ENCODE measurements at places on chromosomes 5 and 9. TPM values are rescaled to one million over a fixed set of nuclear protein-coding genes. Genes with fewer than 3 reads are reported as not detected.

Gene CD74
- polyA plus RNA-seq: not detected

Gene NELFB
- polyA plus RNA-seq: 45.3 TPM

Gene GARIN3
- not detected for polyA plus RNA-seq

Gene ENTREP1
- polyA plus RNA-seq: 0.10 TPM

Gene ZDHHC12
- 66.2 TPM for polyA plus RNA-seq

Gene FST
- 2.0 TPM for polyA plus RNA-seq

DNA sequence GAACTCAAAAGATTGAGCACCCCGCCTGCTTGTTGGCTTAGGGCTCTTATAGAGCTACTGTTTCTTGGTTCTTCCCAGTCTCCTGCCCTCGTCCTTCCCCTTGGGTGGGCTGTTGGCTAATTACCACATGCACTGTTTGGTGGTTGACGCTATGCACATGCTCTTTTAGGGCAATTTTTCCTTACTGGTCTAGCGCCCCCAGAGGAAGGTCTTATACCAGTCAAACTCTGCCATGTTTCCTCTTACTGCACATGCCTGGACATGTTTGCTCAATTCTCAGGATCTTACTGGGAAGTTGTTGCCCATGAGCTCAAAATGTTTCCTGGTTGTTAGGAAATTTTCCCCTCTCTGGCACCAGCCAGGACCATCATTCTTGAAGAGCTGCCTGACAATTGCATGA, 101.9 kb downstream of the SLC28A3 start:
- DNase-seq: peak; percentile 63

DNA sequence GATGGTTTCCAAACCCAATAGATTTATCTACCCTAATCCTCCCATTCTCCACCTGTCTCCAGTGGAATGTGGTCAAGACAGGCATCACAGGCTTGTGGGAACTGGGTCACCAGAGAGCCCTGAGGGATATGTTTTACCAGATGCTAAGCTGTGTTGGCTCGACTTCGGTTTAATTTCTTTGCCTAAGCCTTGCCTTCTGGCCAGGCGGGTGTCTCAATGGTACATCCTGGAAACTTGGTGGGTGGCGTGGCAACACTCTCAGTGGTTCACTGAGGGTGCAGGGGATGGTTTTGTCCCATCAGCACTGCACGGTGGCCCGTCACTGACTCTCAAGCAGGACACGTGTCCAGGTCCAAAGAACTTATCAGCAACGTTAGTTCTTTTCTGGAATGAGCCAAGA, 192.2 kb downstream of the TENT4A start:
- no peak for DNase-seq

DNA sequence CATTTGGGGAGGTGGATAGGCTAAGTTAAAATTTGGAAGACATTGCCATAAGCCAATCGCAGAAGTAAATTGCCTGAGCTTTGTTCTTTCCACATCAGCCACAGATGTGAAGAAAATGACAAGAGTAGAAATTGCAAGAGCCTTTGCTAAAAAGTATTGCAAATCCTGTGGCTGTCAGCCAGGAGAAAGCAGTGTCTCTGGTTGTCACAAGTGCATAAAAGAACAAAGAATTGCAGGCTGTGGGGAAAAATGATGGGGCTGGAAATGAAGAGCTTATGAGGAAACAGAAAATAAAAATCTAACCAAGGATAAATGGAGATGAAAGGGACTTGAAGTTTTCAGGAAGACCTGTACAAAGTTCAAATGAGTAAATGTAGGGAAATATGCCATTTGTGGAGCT, 344.8 kb downstream of the CSNK1G3 start:
- DNase-seq: no peak

DNA sequence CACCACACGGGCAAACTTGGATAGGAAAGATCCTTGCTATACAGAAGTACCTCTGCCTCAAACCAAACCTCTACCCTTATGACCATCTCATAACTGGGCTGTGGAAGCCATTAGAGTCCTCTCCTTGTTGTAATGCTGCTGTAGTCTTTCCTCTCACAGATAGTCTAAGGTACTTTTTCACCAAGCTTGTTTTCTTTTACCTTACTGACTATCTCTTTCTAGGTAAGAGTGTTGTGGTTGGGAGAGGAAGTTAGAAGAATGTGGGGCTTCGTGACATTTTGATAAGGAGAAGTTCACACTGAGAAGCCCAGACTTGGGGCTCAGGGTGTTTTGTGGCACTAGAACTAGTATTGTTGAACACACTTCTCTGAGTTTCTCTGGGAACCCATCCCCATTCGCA, 8.9 kb downstream of the CFAP95 start:
- DNase-seq: no peak

GRCh38 chr5:60485361-60485760, 214.6 kb downstream of the DEPDC1B start:
- DNase-seq: no peak
